Kasumi-1 (cell line): ENCODE measurements at places on chromosomes 13 and 19.

GRCh38 chr19:15111758-15112157 lies 4.6 kb downstream of the SYDE1 start:
- DNase-seq: no peak

DNA sequence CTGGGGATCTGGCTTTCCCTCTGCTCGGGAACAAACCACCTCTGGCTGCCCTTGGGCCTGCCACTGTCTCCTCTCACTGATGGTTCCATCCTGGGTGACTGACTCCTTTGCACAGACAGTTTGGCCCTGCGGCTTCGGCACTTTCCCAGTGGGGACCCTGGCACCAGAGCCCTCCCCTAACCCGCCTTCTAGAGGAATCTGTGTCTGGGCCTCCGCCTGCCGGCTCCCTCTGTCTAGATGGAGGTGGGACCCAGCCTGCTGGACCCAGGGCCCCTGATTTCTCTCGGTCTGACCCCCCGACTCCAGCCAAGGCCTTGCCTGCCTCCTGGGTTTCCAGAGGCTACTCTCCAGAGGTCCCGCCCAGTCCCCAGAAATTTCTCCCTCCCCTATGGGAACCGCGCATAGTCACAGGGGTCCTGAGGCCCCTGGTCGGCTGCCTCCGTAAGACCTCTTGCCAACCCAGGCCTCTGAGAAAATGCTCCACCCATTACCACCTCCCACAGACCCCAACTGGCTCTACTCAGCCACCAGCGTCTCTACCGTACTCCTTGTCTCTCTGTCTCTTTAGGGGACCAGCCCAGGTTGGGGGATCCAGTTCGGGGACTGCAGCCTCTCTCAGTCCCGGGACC lies 2.7 kb downstream of the CCDC106 start:
- no peak for DNase-seq

DNA sequence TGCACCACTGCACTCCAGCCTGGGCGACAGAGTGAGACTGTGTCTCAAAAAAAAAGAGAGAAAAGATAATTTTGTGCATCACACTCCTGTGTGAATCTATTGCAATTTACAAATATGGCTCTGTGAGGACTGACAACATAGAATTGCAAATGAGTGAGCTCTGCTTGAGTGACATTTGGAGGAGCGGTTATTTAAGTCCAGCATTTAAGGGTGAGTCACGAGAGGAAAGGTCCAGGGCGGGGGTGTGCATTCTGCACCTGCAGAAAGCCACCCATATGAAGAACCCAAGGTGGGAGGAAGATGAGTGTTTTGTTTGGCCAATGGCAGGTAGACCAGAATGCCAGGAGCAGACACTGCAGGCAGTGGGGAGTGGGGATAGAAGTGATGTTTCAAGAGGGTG lies 58.5 kb downstream of the DGKH start:
- no peak for DNase-seq

DNA sequence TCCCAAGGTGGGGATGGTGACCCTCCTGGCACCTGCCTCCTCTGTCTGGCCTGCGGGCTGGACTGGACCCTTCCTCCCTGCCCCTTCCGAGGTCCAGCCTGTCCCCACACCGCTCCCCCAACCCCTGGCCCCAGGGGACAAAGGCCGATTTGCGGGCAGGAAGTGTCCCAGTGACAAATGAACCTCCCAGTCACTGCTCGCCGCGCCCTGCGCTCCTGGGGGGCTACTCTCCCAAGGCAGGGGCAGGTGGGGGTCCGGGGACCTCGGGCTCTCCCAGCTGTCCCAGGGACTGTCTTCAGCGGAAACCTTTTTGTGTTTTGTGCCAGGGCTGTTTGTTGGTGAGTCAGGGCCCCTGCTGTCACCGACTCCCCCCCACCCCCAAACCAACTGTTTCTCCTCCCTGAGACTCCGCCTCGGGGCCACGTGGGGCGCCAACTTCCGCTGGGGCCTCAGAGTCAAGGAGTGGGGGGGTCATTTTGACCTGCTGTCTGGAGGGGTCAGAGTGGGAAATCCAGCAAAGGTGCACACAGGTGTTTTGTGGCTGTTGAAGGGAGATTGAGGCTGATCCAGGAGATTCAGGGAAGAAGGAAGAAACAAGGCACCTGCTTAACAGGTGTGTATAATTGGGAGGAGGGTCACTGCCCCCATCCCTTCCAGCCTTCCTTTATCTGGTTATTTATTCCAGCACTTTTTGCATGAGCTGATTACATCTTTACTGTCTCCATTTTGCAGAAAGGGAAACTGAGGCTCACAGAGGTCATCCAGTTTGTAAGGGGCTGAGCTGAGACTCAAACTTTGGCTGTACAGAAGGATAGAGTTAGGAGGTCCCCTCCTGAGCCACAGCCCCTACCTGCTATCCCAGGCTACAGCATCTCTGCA lies 831 bp downstream of the PGPEP1 start:
- DNase-seq: peak; percentile 64

GRCh38 chr19:5142725-5143097 lies 173.8 kb downstream of the KDM4B start:
- no peak for DNase-seq

DNA sequence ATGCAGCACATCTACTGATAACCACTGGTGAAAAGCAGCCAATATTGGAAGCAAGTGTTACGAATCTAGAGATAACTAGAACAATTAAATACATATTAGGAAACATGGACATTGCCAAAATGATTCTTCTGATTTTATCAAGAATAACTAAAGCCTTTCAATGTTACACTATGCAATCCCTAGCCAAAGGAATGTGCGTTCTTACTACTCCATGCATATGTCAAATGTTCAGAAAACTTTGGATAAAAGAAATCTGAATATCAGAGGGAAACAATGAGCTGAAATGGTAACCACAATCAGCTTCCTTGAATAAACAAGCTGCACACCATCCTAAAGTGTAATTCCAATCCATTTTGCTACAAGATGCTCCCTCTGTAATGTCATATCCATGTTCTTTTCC lies 951 bp upstream of the POSTN start:
- DNase-seq: no peak

DNA sequence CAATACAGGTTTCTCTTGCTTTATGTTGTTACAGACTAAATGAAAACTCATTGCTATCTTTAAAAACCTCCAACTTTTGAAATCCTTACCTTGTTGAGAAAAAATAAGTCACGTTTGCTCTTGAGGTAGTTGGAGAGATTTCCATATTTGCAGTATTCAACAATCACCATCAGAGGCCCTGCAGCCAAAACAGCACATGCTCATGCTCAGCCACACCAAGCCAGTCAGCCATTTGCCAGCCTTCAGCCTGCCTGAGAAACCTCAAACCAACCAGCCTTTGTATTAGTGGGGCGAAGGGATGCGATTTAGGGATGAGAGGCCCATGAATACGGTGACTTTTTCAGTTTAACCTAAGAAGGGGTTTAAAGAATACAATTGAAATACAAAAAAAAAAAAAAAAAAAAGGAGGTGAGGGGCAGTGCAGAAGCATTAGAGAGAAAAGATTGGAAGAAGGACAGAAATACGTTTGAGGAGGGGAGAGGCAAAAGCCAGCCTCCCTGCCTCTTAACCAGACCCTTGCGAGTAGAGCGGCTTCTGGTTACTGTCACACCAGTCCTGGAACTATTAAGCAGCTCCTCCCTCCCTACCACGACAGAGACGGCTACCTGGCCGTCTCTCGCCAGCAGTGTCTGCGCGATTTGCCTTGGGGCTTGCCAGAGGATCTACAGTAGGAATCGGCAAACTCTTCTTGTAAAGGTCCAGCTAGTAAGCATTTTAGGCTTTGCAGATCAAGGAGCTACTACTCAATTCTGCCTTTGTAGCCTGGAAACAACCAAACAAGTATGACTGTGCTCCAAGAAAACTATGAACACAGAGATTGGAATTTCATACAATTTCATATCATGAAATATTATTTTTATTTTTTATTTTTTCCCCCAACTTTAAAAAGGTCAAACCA lies 167.3 kb downstream of the FLT1 start:
- no peak for DNase-seq

DNA sequence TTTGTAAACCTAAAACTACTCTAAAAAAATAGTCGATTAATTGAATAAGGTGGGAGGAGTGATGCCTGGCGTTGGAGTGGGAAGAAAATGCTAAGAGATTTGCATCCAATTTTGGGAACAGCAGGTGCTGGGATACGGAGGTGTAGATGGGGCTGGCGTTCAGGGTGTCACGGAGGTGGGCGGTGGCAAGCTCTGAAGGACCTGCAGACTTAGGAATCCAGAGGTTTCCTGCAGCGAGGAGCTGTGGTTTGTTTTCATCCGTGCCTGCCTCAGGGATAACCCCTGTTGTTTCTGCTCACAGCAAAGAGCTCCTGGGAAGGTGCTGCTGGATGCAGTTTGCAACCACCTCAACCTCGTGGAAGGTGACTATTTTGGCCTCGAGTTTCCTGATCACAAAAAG lies 166.4 kb upstream of the RNF113B start:
- DNase-seq: no peak

DNA sequence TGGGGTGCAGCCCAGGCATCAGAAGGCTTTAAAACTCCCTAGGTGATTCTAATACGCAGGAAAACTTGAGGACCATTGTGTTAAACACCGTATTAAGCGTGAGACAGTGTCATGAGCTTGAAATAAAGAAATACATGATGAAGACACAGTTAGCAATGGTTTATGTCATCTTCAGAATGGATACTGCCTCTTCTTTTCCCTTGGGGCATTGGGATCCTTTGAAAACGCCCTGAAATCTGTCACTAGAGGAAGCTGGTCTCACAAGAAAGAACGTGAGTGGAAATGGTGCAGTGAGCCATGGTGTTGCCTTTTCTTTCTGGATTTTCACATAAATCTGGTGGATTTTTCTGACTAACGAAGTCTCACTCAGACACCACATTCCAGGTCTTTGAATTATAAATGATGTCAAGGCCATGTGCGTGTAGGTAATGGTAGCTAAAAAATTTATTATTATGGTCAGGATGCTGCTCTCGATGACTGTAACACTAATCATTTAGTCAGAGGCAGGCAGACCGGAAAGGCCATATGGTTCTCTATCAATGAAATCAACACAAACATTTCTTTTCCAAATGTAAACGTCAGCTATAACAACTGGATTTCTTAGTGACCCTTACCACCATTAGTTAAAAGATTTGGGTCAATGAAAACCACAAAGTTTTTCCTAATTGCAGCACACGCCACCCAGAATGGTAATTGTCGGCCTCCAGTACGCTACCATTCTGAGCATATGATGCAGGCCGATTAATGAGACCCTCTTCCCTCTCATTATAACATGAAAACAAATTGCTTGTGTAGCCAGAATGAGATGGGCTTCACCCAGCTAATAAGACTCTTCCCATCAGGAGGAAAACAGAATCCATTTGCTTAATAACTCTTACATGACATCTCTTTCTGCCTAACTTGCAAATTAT lies 105.6 kb downstream of the SLC7A1 start:
- no peak for DNase-seq

- no peak for DNase-seq
Observed at GRCh38 chr13:95656386-95657015, 12.0 kb upstream of the DZIP1 start.

DNA sequence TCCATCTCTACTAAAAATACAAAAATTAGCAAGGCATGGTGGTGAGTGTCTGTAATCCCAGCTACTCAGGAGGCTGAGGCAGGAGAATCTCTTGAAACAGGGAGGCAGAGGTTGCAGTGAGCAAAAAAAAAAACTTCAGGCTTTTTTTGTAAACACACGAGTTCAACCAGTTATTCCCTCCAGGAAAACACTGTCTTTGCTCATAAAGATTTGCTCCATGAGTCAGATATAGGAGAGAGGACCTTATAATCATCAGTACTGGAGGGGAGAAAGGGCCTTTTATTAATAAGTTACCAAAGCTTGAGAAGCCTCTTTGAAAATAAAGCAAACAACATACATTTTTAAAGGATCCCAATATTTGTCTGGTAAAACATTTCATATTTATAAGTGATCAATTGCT lies 110.7 kb downstream of the EFNB2 start:
- no peak for DNase-seq

DNA sequence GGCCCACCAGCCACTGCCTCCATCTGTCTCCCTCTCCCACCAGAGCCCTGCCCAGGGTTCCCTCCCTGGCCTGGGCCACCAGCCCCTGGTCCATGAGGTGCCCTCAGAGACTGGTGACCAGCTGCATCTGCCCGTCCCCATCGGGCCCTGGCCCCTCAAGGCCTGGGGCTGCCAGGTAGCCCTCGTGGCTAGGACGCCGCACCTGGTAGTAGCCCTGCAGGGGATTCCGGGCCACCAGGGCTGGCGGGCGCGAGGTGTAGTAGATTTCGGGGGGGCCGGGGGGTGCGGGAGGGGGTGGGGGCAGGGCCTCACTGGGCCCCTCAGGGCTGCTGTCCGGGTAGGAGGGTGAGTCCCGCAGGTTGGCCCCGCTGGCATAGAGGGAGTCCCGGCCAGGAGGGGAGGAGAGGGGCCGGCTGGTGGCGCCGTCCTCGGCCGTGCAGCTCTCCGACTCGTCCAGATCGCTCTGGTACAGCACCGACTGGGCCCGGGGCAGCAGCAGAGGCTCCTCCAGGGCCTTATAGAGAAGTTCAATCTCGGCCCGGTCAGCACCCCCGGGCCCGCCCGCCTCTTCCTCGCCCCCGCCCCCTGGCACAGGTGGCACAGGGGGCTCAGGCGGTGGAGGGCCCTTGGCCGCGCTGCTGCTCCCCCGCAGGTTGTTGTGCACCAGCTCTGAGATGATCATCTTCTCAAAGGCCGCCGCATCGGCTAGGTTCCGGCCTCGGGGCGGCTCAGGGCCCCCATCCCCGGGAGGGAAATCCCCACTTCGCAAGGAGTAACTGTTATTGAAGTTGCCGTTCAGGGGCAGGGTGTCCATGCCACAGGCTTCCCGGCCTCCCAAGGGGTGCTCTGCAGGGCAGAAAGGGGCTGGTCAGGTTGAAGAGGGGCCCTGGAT lies 14.6 kb upstream of the ASF1B start:
- DNase-seq: no peak

GRCh38 chr13:20903164-20903475 lies 574 bp upstream of the XPO4 start:
- no peak for DNase-seq

DNA sequence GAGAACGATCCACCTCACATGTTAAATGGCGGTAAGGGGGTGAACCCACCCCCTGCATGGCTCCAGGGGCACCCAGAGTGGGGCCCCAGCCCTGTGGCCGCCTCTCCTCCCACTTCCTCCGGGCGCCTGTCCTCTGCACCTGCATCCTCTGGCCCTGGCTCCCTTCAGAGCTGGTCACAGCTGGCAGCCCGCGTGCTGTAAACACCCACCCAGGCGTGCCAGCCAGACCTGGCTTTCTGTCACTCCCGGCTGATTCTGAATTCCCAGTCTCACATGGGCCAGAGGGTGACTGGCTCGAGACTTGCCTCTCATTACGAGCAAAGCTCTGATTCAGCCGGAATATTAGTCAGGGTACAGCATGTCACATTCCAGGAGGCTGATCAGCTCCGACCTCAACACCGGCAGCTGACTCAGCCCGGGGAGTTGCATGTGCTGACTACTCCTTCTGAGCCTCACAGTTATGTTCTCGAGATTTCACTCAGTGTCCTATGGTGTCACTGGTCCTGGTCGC lies 75.1 kb downstream of the GNG7 start:
- no peak for DNase-seq

DNA sequence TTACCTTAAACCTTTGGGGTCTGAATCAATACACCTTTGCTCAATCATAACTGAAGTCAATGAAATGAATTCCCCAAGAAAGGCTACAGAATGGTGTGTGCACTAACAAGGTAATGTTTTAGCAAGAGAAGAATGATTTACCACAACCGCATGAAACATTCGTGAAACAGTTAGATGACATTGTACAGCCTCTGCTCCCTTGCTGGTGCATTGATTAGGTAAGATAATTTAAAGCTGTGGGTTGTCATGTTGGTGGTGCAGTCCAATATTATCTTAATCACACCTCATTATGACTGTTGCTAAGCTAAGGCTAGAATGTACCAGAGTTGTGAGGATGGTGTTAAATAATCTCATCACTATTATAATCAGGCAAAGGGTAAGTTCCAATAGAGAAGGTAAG lies 1673.2 kb upstream of the PRR20A start:
- no peak for DNase-seq
